ENCODE measurements at places on chromosomes 6 and 20.

DNA sequence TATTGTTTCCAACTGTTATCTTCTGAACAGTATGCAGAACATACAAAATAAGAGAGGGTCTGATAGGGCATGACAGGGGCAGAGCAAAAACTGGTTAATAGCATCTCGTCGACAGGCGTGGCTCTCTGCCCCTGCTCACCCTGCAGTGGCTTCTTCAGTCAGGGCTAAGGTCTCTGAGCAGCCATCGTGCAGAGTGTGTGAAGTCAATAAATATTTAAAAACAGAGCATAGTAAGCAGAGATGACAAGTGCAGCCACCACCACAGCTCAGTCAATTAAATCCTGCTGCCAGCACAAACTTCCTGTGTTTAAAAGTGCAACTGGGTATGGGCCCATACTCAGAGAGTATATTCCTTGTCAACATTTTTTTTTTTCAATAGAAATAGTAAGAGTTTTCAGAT is 373.4 kb upstream of the AGPAT4 start:
- DNase-seq, result no peak

DNA sequence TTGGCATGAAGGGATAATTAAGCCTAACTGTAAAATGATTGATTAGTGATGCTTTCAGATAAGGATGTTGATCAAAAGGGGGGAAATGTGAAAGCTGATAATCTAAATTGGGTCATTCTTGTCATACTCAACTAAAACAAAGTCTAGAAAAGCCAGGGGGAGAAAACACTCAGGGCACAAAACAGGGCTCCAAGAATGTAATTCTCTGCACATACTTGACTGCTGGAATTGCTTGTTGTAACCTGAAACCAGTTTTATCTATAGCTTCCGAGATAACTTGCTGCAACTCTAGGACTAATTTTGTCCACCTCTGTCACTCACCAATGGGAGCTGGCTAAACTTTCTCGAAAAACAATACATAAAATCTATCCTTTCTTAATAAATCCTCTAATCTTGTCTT is 310.3 kb downstream of the CLVS2 start:
- no peak for DNase-seq

GRCh38 chr6:92864966-92865555 is 554.3 kb downstream of the EPHA7 start:
- DNase-seq, result no peak

DNA sequence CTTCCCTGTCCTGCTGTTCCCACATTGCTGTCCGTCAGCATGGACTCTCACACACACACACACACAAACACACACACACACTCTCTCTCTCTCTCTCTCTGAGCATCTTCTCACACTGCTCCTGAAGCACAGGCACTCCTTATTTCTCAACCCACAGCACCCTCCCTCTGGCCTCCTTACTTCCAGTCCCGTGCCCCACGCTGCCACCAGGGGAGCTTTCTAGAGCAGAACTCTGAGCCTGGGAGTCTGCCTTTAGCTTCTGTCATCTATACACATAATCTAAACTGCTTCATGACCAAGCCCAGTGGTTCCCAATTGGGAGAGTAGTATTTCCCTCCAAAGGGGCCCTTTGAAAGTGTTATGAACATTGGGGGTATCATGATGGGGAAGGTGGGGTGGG is 29.1 kb downstream of the HECA start:
- no peak for DNase-seq

GRCh38 chr20:48995589-48995988 is 50.5 kb upstream of the CSE1L start:
- no peak for DNase-seq

- peak; percentile 54 for DNase-seq
These were observed 79.2 kb upstream of the BACH2 start for GRCh38 chr6:90375681-90376439.

GRCh38 chr6:11129908-11130565 is 18.5 kb upstream of the ERVFRD-1 start:
- no peak for DNase-seq

GRCh38 chr6:160110586-160111123 is 11.0 kb upstream of the SLC22A1 start:
- DNase-seq, result peak; percentile 58

- no peak for DNase-seq
These were observed 42.4 kb downstream of the RNGTT start for GRCh38 chr6:88920774-88921733.

DNA sequence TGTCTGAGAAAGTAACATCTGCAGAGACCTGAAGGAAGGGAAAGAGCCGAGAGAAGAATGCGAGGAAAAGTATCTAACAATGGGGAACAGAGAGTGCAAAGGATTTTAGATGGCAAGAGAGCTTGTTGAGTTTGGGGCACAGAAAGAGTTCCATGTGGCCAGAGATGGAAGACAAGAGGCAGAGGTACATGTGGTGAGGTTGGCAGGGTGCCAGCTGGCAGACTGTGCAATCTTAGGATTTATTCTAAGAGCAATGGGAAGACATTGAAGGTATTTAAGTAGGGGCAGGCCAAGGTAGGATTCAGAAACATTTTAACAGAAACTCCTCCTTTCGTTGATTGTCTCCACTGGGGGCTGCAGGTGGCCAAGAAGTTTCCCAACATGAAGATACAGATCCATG is 20.4 kb upstream of the LBP start:
- DNase-seq, result no peak

DNA sequence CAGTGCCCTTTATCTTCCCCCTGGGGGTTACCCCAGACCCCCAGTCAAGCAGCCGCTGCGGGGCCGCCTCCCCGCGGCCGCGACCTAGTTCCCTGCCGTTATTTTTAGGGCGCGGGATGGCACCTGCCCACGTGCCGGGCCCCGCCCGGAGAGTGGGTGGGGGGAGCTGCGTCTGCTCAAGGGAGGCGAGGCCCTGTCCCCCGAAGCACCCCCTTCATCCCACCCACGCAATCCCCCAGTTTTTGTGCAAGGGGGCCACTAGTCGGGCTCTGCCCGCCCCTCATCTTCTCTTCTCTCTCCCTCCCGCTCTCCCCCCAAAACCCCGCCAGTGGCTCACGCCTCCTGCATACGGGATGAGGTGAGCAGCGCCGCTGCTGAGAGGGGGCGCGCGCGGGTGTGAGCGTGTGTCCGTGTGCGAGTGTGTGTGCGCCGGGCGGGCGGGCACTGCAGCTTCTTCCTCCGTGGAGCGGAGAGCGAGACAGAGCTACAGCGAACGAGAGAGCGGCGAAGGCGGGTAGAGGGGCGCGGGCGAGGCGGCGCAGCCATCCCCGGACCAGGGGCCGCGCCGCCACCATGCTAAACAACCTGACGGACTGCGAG is at the start of gene SLC12A5:
TSS of gene SLC12A5 (plus strand) at position 444 of the 600 bp plus-strand sequence. CDS start at position 574, 130 bp downstream.
- DNase-seq, result no peak

DNA sequence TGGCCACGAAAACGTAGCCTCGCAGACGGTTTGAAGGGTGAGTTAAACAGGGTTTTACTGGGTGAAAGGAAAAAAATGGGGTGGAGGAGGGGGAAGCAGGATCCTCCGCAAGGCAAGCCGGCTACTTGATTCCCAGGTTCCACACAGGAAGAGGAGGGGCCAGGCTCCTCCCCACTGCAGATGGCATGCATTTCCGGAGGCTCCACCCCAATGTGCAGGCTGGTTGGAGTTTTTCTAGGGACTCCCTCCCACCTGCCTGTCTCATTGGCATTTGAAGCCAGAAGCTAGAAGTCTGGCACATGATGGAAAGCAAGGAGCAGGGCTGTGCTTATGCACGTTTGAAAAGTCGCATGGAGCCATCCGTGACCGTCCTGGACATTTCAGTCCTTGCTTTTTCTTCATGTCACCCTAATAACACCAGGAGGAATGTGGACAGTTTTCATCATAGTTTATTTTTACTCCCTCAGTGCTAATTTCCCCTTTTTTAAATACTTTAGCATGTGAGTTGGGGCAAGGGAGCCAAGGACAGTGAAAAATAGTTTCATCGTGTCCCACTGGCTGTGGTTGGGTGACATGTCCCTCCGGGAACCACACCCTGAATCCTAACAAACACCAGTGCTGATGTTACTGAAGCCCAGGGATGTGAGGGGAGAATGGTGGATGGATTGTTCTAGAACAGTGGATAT is 100.1 kb upstream of the INSM1 start:
- no peak for DNase-seq

DNA sequence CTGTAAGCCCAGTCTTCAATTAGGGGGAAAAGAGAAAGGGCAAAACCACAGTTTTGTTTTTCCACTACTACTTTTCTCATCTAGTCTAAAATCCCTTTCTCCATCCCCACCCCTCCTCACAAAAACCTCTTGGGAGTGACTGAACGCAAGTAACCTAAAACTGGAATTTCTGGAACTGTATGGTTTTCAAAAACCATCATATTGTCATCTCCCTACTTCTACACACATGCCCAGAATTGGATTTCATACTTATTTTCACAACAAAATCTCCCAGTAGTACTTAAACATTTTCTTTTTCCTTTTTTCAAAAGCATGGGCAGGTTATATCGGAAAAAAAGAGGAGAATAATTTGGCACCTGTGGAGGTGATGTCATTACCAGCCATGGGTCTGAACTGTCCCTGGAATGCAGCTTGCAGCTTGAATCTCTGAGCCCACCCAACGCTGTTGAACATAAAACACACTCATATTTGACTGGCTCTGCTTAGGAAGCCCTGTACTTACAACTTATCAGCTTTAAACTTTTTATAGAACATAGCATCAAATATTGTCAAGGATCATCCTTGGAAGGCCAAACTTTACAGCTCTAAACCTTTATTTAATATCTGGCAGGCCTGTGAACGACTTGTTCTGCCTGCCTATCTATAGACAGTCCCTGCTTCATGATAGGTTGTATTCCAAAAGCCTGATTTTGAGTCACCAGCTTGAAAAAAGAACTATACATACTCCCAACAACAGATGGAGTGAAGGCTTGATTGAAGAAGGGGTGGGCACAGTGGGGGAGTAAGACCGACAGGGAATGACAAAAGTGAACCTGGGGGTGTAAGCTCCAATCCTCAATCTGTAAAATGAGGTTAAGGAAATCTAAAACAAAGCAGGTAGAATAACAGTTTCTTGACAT is 59.3 kb downstream of the EPB41L2 start:
- DNase-seq, result no peak

DNA sequence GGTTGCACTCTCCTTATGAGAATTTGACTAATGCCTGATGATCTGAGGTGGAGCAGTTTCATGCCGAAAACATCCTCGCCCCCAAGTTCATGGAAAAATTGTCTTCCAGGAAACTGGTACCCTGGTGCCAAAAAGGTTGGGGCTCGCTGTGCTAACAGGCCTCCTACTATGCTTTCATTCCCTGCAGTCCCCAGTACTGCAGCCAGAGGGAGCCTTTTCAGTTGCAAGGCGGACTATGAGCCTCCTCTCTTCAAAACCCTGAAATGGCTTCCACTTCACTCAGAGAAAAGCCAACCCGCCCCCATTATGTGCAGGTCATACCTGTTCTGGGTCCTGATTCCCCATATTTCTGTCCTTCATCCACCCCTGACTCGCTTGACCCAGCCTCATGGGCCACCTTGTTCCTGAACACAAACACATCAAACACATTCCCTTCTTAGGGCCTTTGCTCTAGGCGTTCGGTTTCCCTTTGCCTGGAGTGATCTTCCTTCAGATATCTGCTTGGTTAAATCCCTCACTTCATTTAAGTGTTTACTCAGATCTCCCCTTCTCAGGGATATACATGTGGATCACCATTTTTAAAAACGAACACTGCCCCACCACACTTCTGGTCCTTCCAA is 173.7 kb downstream of the PHACTR1 start:
- DNase-seq, result peak; percentile 9

- no peak for DNase-seq
These were observed 9.0 kb upstream of the TSHZ2 start for GRCh38 chr20:52963131-52963530.

DNA sequence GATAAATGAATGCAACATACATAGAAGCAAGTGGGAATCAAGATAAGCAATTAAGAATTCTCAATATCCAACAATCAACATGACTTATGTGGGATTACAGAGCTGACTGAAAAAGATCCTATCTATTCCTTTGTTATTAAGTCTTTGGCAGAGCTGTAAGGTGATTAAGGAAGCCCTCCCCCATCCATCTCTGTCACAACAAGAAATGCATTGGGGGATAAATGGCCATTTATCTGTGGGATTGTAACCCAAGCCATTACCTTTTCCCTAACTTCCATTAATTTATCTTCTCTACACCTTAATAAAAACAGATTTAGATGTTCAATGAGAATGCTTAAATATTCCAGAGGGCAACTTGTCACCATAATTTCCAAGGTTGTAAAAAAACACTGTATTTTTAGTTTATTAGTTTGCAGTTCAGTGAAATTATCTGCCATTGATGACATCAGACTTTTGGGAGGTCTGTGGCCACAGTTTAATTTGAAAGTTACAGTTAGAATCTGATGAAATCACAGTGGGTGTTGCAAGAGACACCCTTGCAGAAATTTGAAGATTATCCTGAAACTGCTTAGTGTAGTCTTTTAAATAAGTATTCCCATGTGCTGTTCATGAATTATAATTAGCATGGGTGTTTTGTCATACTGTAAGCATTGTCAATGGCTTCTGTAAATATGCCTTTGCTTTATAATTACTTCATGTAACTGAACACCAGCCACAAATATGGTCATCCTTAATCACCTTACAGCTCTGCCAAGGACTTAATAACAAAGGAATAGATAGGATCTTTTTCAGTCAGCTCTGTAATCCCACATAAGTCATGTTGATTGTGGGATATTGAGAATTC is 49.4 kb upstream of the FYN start:
- DNase-seq, result peak; percentile 63

DNA sequence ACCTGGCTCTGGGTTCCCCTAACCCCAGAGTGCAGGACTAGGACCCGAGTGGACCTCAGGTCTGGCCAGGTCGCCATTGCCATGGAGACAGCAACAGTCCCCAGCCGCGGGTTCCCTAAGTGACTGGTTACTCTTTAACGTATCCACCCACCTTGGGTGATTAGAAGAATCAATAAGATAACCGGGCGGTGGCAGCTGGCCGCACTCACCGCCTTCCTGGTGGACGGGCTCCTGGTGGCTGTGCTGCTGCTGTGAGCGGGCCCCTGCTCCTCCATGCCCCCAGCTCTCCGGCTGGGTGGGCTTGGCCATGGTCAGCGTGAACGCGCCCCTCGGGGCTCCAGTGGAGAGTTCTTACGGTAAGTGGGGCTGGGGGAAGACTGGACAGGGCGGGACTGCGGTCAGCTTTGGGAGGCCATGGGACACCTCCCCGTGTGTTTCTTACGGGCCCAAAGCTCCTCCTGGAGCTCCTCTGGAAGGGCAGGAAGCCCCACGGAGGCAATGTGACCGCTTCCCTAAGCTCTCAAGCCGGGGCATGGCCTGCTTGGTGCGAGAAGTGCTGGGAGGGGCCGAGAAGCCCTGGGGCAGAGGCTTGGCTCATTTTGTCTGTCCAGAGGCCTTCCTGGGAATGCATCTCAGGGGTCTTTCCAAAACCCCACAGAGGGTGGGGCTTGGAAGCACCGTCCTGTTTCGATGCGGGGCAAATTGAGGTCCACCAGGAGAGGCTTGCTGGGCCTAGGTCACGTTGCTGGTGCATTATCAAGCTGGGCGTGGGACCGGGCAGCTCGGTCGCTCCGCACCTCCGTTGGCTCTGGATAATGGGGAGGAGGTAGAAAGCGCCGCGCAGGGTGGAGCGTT is at the start of gene HNF4A:
TSS of gene HNF4A (plus strand) at position 202 of the 855 bp plus-strand sequence. CDS start at position 308, 106 bp downstream.
- DNase-seq, result no peak

DNA sequence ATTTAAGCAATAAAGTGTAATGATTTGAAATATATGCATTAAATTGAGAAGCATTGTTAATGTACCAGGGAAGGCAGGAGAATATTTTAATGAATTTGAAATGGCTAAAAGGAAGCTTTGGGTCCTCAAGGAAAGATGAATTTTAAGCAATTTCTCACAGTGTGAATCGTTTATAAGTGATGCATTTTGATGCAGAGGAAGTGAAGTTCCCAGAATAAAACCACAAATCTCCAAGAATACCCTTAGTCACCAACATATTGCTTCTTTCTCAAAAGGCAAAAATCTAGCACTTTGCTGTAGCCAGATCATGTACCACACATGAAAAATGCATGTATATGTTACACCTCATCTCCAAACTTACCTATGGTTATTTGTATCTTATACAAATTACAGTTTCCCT is 11.7 kb downstream of the TPD52L1 start:
- peak; percentile 43 for DNase-seq

Data from iris pigment epithelial cell (primary cell).